Astrocyte of the hippocampus (primary cell): ENCODE measurements at places on chromosomes 16 and 17.

GRCh38 chr17:4035081-4035680 is 70.9 kb upstream of the ATP2A3 start:
- no peak for DNase-seq

- DNase-seq, result no peak
Measured at GRCh38 chr16:2044541-2044940, 3.1 kb downstream of the NTHL1 start.

- no peak for DNase-seq
Measured at GRCh38 chr17:61587807-61588660, 3.0 kb downstream of the NACA2 start.

- no peak for DNase-seq
Measured at GRCh38 chr17:2564877-2565276, 28.6 kb upstream of the PAFAH1B1 start.

DNA sequence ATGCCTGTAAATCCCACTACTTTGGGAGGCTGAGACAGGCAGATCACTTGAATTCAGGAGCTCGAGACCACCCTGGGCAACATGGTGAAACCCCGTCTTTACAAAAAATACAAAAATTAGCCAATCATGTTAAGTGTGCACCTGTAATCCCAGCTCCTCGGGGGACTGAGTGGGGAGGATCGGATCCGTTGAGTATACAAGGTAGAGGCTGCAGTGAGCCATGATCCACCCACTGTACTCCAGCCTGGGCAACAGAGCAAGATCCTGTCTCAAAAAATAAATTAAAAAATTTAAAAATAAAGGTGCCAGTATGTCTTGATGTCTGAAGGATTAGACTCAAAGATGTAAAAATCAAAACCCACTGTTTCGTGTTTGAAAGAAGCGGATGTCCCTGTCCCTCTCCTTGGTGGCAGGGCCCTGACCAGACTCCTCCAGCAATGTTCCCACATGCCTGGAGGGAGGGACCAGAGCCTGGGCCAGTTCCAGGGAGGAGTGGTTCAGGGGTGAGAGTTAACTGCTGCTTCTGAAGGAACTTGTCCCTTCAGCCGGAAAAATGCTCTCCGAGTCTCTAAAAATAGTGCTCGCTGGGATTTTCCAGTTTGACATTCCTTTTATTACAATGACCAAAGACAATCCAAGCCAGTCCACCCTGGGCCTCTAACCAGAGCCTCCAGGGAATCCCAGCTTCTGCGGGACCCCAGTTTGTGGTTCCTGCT is 9.4 kb upstream of the CMTM4 start:
- DNase-seq, result peak; percentile 48

- peak; percentile 15 for DNase-seq
Measured at GRCh38 chr16:48272837-48273421, 25.6 kb upstream of the ABCC11 start.

GRCh38 chr17:57806167-57806830 is 43.5 kb downstream of the MRPS23 start:
- DNase-seq, result no peak

DNA sequence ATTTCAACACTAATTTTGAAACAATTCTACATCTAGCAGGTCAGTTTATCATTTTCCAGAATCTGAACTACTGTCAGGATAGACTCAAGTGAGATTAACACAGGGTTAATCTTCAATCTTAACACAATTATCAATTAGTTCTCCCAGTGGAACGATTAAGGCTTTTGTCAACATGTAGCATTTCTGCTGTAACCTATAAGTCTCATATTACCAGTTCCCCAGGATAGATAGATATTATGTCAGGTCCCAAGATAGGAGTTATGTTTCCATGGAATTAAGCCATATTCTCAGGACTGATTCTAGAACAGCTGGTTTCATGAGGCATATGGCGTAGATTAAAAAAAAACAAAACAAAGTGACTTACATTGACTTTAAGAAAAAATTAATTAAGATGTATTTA is 4.4 kb upstream of the FBF1 start:
- no peak for DNase-seq

GRCh38 chr17:55441544-55441943 is 19.9 kb upstream of the MMD start:
- DNase-seq, result no peak

DNA sequence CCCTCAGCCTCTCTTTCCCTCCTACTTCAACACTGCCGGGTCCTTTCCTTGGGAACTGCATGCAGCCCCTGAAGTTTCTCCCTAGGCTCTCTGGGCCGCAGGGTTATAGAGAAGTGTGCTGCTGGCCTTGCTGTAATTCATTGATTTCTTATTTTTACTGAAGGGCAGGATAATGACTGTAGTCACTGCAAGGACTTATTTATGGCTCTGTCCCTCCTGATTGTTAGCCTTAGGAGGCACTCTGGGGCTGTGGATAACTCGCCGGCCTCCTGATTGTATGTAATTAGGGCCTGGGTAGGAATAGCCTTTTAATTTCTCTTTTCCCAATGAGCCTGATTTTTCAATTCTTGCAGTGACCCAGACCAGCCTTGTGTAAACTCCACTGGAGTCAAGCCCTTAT is 138.3 kb upstream of the CDH13 start:
- DNase-seq, result no peak

GRCh38 chr17:77273397-77274085 is 132.8 kb downstream of the SEC14L1 start:
- DNase-seq, result no peak

GRCh38 chr17:60165971-60166370 is 16.2 kb downstream of the CA4 start:
- no peak for DNase-seq

GRCh38 chr16:89618109-89618998 is 4.9 kb downstream of the DPEP1 start:
- no peak for DNase-seq

GRCh38 chr17:77498091-77498741 is 357.4 kb downstream of the SEC14L1 start:
- no peak for DNase-seq

DNA sequence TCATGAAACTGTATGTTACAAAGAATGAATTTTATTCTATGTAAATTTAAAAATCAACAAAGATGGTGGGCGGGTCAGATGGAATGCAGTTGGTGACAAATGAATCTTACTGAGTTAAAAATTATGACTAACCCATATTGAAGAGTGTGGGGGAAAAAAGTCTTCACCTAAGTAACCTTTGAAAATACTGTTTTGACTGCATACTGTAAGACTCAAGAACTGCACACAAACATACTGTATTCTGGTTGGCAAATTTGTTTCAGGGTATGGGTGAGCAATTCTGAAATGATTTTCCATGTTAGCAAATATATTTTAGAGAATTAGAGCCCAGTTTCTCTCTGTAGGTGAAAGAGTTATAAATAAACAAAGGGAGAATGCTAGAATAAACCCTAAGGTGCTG is 153.7 kb upstream of the KCNJ18 start:
- DNase-seq, result no peak

DNA sequence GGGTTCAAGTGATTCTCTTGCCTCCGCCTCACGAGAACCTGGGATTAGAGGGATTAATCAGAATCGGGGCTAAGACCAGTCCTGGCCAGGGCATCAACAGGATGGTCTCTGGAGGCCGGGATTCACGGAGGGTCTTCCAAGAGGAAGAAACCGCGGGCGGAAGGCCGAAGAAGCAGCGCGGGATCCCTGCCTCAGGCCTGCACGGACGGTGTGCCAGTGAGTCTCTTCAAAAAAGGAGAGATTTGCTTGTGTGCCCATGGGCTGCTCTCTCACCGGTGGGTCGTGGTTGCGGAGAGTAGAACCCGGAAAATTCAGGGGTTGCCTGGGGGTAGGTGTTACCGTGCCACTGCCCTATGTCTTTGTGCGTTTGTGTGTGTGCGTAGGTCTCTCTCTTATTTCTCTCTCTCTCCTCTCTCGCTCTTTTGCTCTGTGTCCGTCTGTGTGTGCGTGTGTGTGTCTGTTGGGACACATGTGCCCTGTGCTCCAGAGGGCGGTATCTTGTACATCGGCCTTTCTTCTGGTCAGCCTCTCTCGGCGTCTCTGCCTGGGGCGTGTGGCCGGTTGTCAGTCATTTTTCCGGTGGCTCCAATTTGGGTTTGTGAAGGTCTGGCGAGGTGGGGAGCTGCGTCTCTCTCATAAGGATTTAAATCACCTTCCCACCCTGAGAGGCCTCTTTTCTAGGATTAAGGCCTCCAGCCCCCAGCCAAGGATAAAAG is 613.2 kb downstream of the KCNJ18 start:
- no peak for DNase-seq

- no peak for DNase-seq
Measured at GRCh38 chr17:29246628-29247027, at the start of gene CRYBA1. CRYBA1 (plus strand) TSS chr17:29246859; CDS start chr17:29246864, 5 bp downstream.

- DNase-seq, result no peak
Measured at GRCh38 chr16:56260378-56261160, 69.3 kb downstream of the GNAO1 start.

DNA sequence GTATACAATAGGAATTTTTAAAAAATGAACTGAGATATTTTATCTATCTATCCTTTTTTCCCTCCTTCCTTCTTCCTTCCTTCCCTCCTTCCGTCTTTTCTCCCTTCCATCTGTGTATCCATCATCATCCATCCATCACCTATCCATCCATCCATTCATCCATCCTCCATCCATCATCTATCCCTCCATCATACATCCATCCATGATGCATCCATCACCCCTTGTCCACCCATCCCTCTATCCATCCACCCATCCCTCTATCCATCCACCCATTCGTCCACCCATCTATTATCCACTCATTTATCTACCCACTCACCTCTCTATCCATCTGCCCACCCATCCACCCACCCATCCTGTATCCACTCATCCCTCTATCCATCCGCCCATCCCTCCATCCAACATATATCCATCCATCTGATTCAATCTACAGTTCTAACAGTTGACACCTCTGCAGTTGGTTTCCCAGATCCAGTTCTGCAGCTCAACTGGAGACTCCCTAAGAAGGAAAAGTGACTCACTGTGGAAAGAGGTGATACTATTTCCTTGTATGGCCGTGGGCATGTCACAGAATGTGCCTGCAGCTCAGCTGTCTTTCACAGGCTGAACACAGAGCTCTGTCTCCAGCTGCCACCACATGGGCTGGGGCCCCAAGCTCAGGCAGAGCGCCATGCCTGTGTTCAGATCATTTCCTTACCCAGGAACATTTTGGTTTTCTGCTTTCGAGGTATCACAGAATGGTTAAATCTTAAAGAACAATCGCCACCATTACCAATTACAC is 130.8 kb downstream of the XYLT1 start:
- DNase-seq, result peak; percentile 26

- no peak for DNase-seq
Measured at GRCh38 chr17:41486809-41487530, 2.7 kb downstream of the KRT36 start.

DNA sequence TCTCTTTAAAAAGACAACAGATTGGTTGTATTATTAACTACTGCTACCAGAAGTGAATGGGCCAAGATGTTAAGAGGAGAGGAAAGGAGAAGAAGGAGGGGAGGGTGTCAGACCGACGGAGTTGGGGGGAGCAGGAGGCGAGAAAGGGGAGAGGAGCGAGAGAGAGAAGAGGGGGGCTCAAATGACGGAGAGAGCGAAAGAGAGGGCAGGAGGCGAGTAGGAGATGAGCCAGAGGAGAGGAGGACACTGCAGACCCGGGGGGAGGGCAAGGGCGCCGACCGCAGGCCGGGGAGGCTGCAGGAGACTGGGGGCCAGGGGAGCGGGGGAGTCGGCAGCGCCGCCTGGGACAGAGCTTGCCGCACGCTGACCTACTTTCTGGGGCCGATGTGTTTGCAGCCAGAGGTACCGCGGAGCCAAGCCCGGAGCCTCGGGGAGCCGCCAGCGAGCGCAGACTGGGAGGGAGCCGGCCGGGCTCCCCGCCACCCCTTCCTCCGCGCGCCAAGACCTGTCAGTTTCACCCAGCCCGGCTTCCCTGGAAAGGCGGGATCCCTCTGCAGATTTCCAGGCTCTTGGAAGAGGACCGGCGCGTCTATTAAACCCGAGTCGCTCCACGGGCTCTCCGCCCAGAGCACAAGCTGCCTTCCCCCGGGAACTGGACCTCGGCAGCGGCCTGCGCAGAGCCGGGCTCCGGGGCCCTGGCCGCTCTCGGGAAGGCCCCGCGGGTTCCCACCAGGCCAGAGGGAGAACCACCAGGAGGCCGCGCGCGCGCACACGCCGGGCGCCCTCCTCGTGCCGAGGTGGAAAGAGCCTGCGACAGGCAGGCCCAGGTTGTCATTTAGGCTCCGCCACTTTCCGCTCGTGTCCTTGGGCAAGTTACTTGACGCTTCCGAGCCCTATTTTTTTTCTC is 74.6 kb downstream of the CMC2 start:
- peak; percentile 82 for DNase-seq

DNA sequence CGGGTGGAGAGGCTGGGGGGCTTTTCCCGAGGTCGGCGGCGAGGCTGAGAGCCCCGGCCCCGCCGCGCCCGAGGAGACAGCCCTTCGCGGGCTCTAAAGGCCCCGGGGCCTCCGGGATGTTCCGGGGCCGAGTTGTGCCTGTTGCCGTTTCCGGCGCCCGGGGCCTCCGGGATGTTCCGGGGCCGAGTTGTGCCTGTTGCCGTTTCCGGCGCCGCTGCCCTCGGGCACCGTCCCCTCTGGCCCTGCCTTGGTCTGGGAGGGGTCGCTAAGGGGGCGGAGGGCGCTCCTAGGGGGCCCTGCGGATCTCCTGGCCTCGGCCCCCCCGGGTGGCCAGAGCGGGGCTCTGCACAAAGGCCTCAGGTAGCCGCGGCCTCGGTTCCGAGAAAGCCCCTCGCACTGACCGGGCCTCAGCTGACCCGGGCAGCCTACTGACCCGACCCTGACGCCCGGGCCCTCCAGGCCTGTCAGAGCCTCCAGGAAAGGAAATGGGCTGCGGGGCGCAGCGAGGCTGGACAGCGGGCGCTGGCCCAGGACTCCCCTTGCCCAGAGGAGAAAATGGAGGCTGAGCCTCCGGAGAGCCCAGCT is 24.2 kb downstream of the ACTG1 start:
- no peak for DNase-seq

DNA sequence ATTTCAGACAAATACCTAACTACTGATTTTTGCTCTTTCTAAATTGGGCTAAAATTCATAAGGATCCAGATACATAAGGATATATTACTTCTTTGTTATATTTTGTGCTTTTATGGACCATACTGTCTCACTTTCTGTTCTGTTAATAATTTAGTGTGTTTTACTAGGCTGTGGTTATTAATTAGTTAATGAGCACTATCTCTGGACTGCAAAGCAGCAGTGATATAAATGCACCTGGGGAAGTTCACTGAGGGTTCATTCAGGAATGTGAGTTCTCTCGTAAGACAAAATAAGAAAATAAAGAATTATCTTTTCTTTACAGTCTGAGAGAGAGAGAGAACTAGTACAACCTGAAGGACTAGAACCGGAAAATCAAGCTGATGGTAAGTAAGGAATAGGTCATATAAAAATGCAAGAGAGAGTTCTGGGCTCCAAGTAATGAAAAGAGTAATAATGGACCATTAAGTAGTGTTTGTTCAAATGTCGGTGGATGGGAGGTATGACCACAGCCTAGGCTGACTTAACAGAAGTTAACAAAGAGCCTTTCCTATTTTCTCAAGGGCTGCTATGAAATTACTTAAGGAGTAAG is 55.6 kb downstream of the IKZF3 start:
- no peak for DNase-seq

- no peak for DNase-seq
Measured at GRCh38 chr16:19266774-19267173, 18.8 kb upstream of the CLEC19A start.

- peak; percentile 73 for DNase-seq
Measured at GRCh38 chr16:87966685-87967185, 15.5 kb downstream of the BANP start.
